ENCODE measurements at places on chromosomes 7 and 10.

GRCh38 chr10:13621931-13622330 is 35.2 kb downstream of the PRPF18 start:
- DNase-seq: no peak

- DNase-seq: no peak
These were observed at the start of gene DENND11 for GRCh38 chr7:141702047-141702567. Gene DENND11, minus strand, starts transcription at chr7:141702166. Its CDS starts 13 bp downstream, at chr7:141702153.

GRCh38 chr10:43930777-43931176 is 282.1 kb upstream of the ZNF32 start:
- DNase-seq: no peak

GRCh38 chr7:35726654-35727053 is 31.7 kb upstream of the HERPUD2 start:
- DNase-seq: no peak

- DNase-seq: no peak
These were observed 36.2 kb downstream of the VIPR2 start for GRCh38 chr7:159108491-159108890.

DNA sequence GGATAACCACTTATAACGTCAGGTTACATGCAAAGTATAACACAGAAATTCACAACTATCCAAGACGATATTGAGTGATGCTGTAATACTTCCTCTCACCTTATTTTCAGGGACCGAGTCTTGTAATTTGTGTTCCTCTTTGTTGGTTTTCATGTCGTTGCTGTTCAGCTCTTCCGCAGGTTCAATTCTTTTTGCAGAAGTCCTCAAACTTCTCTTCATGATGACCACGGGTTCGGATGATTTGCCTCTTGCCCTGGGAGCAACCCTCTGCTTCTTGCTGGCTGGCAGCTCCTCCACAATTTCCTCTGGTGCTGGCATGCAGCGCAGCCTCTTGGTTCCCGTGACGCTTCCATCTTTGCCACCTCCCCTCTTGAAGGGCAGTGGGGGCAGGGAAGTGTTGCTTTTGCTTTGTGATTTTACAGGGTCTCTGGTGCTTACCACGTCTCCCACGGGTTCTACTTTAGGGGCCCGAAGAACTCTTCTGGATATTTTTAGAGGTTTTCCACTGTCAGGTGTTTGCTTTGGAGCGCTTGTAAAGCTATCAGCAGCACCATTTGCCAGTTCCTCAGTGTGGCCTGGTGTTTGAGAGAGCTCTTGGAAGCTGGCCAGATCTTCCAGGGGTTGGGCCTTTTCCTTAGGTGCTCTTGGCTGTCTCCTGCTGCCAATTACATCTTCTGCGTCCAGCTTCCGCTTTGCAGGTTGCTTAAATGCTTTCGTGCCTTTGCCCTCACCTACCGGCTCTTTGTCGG is 23.6 kb downstream of the MKI67 start:
- no peak for DNase-seq

DNA sequence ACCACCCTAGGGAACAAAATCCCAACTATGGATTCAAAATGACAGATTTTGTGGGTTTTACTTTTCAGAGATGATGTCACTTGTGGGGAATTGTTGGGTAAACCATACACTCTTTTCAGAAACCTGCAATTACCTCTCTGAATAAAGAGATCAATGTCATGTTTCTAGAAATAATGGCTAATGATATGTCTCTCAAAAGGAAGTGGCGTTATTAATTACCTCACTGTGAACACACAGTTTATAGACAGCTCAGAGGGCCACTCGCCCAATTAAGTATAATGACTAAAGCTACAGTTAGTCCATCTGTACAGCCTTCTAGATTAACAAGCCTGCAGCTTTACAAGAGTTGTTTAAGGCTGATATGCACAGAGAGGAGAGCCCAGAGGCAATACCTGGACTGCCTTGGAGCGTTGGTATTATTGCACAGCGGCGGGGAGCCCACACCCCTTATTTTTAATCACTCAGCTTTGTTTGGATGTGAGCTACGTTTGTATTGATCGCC is 79.5 kb downstream of the RAB11FIP2 start:
- no peak for DNase-seq

- no peak for DNase-seq
These were observed 83.4 kb downstream of the SLC25A13 start for GRCh38 chr7:96238474-96238873.

DNA sequence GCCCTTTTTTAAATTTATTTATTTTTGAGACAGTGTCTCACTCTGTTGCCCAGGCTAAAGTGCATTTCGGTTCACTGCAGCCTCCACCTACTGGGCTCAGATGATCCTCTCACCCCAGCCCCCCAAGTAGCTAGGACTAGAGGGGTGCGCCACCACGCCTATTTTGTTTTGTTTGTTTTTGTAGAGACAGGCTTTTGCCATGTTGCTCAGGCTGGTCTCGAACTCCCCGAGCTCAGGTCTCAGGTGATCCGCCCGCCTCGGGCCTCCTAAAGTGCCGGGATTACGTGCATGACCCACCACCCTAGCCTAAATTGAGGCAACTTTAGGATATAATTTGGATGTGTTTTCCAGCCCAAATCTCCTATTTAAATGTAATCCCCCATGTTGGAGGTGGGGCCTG is 805 bp downstream of the ZNF736 start:
- DNase-seq: no peak

GRCh38 chr10:115744089-115744488 is 528.9 kb downstream of the GFRA1 start:
- no peak for DNase-seq

DNA sequence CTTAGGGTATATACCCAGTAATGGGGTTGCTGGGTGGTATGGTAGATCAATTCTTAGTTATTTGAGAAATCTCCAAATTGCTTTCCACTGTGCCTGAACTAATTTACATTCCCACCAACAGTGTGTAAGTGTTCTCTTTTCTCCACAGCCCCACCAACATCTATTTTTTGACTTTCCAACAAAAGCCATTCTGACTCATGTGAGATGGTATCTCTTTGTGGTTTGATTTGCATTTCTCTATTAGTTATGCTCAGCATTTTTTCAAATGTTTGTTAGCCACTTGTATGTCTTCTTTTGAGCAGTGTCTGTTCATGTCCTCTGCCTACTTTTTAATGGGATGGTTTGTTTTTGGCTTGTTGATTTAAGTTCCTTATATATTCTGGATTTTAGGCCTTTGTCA is 66.4 kb downstream of the MGAM2 start:
- DNase-seq: no peak

DNA sequence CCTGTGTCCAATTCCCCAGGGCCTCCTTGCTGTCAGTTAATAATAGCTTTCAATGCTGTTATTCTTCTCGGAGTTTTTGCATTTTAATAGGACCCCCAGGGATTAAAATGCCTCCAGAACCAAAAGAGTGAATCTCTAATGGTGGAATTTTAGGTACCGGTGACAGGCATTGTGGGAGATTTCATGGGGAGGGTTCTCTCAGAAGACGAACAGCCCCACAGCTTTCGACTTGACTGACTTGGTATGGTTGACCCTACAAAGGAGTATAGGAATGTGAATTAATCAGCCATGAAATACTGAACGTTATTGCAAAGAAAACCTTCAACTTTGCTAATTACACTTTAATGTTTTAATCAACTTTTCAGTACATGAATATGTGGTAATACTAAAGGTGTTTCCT is 206.3 kb upstream of the FZD8 start:
- DNase-seq: no peak

- DNase-seq: no peak
These were observed 35.8 kb upstream of the SDHAF3 start for GRCh38 chr7:97081521-97082300.

DNA sequence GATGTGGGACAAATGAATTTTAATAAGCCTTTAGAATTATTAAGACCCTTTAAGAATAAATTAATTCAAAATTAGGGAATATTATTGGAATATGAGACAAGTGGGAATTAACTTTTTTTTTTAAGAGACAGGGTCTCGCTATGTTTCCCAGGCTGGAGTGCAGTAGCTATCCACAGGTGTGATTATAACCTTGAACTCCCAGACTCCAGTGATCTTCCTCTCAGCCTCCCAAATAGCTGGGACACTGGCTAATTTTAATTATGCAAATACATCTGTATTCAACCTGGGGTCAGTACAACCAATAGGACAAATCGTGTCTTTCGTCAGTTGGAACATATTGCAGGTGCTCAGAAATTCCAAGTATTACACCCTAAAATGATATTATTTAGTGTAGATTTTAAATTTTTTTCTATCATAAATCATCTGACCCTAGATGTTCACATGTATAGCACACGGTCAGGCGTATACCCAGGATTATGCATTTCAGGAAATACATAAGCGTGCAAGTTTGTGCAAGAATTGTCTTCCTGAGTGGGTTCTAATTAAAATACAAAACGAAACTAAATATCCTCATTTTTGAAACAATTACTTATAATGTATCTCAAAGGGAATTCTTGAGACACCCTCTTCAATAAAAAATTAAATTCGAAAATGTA is 1.2 kb downstream of the NT5C3A start:
- DNase-seq: no peak

DNA sequence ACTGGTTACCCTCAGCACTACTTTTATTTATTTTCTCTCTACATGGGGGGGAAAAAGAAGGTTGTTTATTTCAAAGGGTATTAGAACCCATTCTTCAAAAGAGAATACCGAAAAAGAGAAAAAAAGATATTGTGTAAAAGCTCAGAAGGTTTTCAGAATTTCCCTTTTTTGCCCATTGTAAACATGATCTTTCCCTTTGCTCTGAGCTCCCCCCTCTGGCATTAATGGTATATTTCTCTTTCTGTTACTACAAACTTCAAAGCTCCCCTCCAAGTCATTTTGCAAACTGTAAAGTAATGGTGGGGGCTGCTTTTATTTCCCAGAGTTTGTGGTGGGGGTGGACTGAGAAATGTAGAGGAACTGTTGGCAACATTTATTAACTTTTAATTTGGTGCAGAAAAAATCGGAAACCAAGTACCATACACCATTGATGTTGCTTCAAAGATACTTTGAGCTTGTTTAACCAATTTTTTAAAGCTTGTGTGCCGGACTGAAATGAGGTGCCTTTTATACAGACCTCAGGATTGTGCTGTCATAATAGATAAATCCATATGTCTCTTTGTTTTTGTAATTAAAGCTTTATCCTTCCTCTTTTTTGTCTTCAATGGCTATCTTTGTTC is 181.5 kb downstream of the EXOC4 start:
- no peak for DNase-seq

GRCh38 chr7:47479821-47480575 is 101.9 kb downstream of the TNS3 start:
- DNase-seq: no peak

DNA sequence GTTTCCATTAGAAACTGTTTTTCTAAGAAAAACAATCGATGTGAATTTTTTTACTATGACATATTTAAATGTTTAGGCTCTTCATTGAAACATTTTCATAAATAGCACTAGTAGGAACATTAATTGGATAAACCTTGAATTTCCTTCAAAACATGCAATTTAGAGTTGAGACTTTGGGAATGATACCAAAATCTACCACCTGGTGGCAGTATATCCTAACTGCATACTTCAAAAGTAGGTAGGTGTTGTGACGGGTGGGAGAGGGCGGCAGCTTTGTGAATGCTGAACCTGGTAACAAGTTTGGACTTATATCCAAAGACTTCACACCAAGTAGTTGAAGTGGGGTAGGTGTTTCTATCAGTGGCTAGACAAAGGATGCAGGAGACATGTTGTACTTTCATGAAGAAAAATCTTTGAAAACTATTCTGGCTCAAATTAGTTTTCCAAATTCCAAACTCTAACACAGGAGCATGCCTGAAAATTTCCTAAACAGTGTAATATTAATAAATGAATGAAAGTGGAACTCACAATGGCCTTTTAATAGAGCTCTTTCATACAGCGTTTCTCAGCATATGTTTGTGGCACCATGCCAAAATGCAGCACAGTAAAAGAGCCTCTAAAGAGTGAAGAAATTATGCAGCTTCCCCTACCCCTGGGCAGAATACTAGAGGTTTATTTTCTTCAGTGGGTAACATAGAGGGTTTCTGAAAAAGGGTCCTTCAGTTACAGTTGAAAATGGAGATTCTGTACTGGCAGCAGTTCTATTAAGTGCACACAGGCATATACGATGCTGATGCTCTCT is 201.0 kb upstream of the TPK1 start:
- no peak for DNase-seq

DNA sequence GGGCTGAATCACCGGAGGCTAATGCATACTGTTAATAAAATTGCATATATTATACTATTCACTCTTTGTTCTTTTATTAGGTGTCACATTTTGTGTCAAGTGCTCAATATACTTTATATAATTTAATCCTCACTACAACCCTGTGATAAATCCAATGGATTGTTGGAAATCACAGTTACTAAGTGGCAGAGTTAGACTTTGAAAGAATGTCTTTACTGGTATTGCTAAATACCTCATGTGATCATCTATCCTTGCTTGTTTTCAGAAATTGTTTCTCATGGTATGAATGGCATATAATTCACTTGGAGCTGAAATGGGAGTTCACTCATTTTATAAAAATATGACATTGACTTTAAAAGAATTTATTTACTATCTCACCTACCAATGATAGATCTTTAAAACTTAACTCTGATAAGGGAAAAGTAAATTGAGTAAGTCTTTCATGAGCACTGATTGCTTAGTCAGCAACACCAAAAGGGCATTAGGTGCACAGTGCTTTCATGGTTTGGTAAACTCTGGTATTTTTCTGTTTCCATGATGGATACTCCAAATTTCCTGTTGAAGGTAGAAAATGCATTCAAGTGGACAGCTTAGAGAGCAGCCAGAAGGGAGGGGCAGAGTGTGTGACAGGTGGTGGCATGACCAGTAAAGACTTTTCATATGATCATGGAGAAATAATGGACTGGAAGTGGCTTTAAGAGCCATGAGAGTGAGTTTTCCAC is 22.6 kb downstream of the ENKUR start:
- no peak for DNase-seq

All from stimulated activated CD4-positive, alpha-beta T cell treated with anti-CD3 and anti-CD28 coated beads, TNF-alpha, amount 100 ng/mL, for 1 hour (primary cell).